CD8-positive, alpha-beta memory T cell (primary cell): ENCODE measurements at places on chromosomes 1 and 21. TPM values are rescaled to one million over a fixed set of nuclear protein-coding genes. Genes with fewer than 3 reads are reported as not detected.

PTPRF gene
- 0.47 TPM for total RNA-seq

PRAMEF10 gene
- total RNA-seq, result not detected

IL19 gene
- total RNA-seq, result not detected

HSD11B1 gene
- total RNA-seq, result 0.59 TPM

CD101 gene
- 0.66 TPM for total RNA-seq

SH2D5 gene
- 0.24 TPM for total RNA-seq

CASQ2 gene
- not detected for total RNA-seq

ITLN1 gene
- total RNA-seq, result not detected

LAMTOR5 gene
- 157 TPM for total RNA-seq

CELA2B gene
- total RNA-seq, result not detected

BRDT gene
- total RNA-seq, result not detected

OR10T2 gene
- not detected for total RNA-seq

MX1 gene
- total RNA-seq, result 10.6 TPM

OLIG1 gene
- not detected for total RNA-seq

PTPN22 gene
- 66.5 TPM for total RNA-seq

AQP10 gene
- not detected for total RNA-seq

RAB3B gene
- total RNA-seq, result 0.13 TPM

AMPD1 gene
- total RNA-seq, result not detected

LCE4A gene
- total RNA-seq, result not detected

ARTN gene
- 0.22 TPM for total RNA-seq

HJV gene
- total RNA-seq, result not detected

CRABP2 gene
- 0.66 TPM for total RNA-seq

GJA9 gene
- total RNA-seq, result not detected

TFF2 gene
- total RNA-seq, result not detected

ATP1A4 gene
- total RNA-seq, result not detected

LRRN2 gene
- total RNA-seq, result not detected

TRIM63 gene
- total RNA-seq, result not detected

FCRL1 gene
- total RNA-seq, result not detected

LCK gene
- total RNA-seq, result 297 TPM

PHGDH gene
- 78.4 TPM for total RNA-seq

NASP gene
- total RNA-seq, result 212 TPM

OR2T29 gene
- not detected for total RNA-seq

XKR8 gene
- 8.9 TPM for total RNA-seq

SLAMF9 gene
- total RNA-seq, result not detected

CDC20 gene
- 118 TPM for total RNA-seq

SPRR5 gene
- not detected for total RNA-seq

LRRC42 gene
- 25.7 TPM for total RNA-seq

KRTAP13-2 gene
- total RNA-seq, result not detected

LEFTY1 gene
- total RNA-seq, result not detected

EXTL1 gene
- not detected for total RNA-seq

ZNF695 gene
- total RNA-seq, result 0.44 TPM

ERICH3 gene
- not detected for total RNA-seq

NGF gene
- total RNA-seq, result not detected

S100A14 gene
- total RNA-seq, result not detected

OR14K1 gene
- total RNA-seq, result not detected

CLDN19 gene
- total RNA-seq, result not detected
